ENCODE measurements at places on chromosomes 16 and 17. TPM values are rescaled to one million over a fixed set of nuclear protein-coding genes. Genes with fewer than 3 reads are reported as not detected.

Gene JUP
- total RNA-seq = 205 TPM

Gene SEPTIN12
- 0.42 TPM for total RNA-seq

Gene USP32
- 43.9 TPM for total RNA-seq

Gene FAM20A
- 1.7 TPM for total RNA-seq

Gene ABCC12
- not detected for total RNA-seq

GRCh38 chr17:64661976-64662773, at the start of gene SMURF2:
Gene SMURF2 (minus strand): TSS chr17:64662307. CDS start chr17:64661880, 427 bp downstream.
- peak; percentile 76 for DNase-seq

GRCh38 chr16:11329071-11329491, 16.2 kb upstream of the RMI2 start:
- DNase-seq = no peak

- no peak for DNase-seq
Observed at GRCh38 chr16:30532285-30533145, 2.1 kb downstream of the ZNF747 start.

- DNase-seq = no peak
Observed at GRCh38 chr17:58535431-58535830, 21.0 kb upstream of the MTMR4 start.

DNA sequence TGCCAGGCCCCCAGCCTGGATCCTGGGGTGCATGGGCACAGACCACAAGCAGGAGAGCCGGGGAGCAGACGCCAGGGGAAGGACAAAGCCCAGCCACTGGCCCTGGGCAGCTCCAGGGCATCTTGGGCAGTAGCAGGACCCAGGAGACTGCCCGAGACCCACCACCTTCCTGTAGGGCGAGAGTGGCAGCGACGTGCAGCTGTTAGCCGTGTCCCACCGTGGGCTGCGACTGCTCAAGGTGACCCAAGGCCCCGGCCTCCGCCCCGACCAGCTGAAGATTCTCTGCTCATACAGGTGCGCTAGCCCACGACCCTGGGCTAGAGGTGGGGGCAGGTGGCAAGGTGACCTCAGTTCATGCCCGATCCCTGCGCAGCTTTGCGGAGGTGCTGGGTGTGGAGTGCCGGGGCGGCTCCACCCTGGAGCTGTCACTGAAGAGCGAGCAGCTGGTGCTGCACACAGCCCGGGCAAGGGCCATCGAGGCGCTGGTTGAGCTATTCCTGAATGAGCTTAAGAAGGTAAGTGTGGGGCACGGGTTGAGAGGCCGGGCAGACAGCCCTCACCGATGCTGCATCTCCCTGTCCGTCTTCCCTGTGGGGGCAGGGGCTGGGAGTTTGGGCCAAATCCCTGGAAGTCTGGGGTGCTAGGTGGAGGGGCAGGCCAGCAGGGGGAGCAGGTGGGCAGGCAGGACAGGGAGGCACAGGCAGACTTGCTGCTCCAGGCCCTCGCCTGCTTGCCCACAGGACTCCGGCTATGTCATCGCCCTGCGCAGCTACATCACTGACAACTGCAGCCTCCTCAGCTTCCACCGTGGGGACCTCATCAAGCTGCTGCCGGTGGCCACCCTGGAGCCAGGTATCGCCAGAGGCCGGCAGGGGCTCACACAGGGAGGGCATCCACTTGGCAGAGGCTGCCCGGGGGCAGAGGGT, 13.5 kb upstream of the SMIM5 start:
- DNase-seq = no peak

GRCh38 chr17:11736613-11737312, 138.5 kb downstream of the DNAH9 start:
- DNase-seq = no peak
